ENCODE measurements at places on chromosomes 6 and 20.

DNA sequence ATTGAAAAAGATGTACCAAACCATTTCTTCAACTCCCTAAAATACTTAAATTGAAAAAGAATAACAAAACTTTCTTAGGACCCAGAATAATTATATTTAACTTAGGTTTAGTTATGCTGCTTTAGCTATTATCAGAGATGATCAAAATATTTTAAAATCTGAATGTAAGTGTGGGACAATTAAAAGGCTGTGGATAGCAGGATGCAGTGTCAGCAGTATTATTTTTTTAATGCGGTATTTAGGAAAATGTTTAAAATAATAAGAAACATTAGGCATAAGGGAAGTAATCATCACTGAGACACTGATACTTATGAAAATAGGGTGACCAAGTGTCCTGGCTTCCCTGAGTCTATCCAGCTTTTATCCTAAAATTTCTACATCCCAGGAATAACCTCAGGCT lies 161.5 kb upstream of the PTCHD4 start:
- DNase-seq, result no peak

DNA sequence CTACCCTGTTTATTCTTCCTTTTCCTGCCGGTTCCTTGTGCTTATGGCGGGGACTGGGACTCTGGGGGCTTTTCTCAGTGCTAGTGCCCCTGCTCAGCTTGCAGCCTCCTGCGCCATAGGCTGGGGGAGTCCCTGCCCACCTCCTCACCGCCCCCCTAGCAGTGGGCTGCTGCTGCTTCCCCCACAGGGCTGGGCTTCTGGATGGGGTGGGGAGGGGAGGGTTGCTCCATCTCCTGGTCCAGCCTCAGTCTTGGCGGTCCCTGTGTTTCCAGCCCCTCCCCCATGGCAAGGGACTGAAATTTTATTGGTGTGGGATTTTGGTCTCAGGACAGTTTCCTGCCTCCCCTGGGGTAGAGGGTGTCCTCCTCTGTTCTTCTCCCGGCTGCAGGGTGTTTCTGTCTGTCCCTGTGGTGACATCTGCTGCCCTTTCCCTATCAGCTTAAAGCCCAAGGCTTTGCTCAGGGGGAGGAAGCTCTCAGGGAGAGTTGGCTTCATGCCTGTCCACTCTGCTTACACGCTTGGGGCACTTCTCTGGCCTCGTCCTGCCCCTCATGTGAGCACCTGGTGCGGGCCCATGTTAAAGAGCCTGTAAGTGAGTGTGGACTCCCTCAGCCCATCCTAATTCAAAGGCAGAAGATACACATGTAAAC lies 100.6 kb downstream of the HIVEP1 start:
- no peak for DNase-seq

GRCh38 chr6:82419132-82419581 lies 55.5 kb downstream of the TPBG start:
- no peak for DNase-seq

DNA sequence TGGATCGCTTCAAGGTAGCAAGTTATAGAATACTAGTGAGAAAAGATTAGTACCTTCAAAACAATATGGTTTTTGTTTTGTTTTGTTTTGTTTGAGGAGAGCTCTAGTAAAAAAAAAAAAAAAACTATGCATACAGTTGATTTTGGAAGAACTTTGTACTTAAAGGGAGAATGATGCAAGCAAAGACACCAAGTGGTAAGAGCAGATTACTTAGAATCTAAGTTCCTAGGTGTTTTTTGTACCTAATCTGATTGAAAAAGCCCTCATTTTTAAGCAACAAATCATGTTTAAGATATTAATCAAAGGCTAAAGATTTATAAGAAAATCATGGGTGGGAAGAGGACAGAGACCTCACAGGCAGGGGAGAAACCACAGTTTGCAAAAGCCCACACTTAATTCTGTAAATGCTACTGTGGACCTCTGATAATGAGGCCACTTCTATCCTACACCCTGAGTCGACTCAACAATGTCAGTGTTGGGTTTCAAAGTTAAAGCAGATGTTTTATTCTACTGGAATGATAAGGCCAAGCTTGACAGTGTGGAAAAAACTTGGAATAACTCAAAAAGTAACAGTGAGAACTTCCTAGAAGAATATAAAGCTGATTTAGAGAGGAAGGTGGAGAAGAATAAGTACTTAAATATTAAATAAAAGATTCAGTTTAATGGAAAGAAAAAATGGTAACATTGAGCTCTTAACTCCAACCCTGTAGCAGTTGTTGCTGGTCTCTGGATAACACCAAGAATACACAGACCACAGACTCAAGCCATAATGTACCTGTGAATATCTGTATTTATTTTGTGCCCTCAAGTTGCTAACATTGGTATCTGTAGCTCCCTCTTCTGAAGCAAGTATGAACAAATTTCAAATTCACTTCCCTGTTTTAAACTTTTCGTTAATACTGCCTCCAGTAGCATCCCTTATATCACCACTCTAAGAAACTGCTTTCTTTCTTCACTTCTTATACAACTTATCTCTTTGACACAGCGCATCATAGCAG lies 1047.8 kb downstream of the EPHA7 start:
- no peak for DNase-seq

DNA sequence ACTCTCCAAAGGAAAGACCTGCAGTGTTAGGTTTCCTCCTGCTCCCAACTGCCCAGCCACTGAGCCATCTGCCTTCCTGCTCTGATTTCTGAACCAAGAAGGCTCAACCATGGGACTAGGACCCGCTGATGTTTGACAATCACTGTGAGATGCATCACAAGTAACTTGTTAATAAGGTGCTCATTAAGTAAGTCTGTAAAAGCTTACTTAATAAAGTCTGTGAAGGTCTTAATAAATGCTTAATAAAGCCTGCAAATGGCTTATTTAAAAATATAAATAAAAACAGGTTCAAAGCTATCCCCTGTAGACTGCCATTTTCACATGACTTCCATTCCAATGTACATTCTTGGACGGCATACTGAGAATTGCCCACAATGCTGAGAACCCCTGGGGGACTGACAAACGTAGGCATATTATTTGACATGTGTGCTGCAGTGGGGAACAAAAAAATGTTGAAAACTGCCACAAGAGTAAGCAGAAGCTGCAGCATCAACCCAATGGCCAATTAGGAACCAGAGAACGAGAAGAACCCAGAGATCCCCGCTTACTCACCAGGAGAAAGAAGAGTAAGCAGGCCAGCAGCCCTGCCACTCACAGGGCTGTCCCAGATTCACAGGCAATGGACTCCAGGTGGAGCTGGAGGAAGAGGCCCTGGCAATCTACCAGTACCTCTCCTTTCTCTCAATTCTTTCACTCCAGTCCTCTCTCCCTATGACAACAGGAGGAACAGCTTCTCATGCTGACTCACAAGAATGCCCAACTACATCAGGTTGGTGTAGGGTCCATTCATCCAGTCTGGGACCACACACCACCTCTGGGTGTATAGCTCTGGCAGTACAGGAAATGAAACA lies 19.5 kb downstream of the KIF13A start:
- no peak for DNase-seq

All from RWPE1 (cell line).